ENCODE measurements at places on chromosomes 6 and 20.

GRCh38 chr6:165231177-165231576, 78.2 kb downstream of the C6orf118 start:
- DNase-seq = no peak

GRCh38 chr6:43940071-43940392, 170.0 kb downstream of the VEGFA start:
- DNase-seq = no peak

DNA sequence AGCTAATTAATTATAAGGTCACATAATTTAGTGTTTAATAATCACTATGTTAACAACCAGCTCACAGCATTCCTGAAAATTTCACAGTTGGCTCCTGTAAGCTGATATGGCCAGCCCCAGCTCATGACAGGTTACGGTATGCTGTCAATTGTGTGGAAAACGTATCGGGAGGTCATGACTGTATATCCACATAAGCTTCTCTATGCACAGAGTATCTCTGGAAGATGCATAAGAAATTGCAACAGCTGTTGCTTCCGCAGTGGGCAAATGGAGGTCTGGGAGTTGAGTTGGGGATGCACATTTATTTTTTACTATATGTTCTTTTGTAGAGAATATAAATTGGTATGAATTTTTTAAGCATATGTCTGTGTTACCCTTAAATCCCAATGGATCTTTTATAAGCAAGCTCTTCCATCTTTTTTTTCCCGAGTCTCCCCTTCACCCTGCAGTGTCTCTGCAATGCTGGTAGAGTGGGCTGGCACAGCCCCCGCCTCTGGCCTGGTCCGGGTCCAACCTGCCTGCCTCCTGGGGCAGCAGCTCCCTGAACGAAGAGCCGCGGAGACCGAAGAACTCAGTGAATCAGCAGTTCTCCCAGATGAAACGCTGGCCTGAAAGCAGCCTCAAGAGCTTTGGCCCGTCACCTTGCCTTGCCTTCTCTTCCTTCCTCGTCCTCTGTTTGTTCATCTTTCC, 139.9 kb upstream of the CDYL start:
- DNase-seq = no peak

DNA sequence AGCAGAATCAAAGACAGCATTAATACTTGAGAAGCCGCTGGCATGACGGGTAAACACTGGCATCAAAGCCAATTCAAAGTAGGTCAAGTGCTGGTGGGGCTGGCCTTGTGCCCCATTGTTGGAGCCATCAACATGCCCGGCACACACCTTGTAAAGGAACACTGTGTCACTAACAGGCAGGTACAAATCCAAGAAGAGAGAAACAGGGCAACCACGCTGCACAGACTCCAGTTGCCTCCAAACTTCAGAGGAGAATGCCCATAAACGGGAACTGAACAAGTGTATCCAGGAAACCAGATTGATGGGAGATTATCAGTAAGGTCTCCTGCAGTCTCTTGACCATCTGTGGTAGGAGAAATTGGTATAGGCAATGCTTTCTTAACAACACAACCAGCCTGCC, 127.0 kb upstream of the STXBP5 start:
- no peak for DNase-seq

DNA sequence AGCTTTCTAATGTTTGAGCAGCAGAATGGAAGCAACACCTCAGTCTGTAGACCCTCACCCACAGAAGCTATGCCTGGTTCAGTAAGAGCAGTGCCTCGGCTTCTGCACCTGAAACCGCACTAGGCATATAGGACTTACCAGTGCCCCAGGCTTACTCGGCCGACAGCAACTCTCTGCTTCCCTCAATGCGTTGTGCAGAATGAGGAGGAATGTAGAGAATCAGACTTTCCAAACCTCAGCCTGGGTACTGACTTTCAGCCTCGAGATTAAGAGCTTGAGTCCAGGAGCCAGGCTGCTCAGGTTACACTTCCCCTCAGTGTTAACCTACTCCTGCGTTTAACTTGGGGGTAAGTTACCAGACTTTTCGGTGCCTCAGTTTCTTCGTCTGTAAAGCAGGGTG, 8.6 kb downstream of the EYA2 start:
- DNase-seq = no peak

- DNase-seq = no peak
Observed at GRCh38 chr20:4912380-4913142, 88.7 kb downstream of the SLC23A2 start.

DNA sequence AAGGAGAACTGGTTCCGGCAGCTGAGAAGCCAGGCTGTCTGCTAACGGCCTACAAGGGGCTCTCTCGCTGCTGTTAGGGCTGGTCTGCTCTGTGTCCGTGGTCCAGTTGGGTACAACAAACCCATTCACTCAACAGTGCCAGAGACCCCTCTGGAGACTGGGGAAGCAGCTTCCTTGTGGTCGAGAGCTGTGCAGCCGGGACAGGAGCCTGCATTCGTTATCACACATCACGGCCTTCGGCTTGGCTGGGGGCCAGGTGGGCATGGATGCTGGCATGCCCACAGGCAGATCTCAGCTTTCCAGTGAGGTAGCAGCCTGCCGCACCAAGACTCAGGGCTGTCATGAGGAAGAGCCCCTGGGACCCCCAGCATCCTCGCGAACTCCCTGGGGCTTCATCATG, 124.7 kb downstream of the PREX1 start:
- DNase-seq = no peak

- DNase-seq = no peak
Observed at GRCh38 chr6:89792881-89793280, 26.7 kb downstream of the MDN1 start.

GRCh38 chr20:63461104-63461763, 11.2 kb downstream of the KCNQ2 start:
- no peak for DNase-seq

DNA sequence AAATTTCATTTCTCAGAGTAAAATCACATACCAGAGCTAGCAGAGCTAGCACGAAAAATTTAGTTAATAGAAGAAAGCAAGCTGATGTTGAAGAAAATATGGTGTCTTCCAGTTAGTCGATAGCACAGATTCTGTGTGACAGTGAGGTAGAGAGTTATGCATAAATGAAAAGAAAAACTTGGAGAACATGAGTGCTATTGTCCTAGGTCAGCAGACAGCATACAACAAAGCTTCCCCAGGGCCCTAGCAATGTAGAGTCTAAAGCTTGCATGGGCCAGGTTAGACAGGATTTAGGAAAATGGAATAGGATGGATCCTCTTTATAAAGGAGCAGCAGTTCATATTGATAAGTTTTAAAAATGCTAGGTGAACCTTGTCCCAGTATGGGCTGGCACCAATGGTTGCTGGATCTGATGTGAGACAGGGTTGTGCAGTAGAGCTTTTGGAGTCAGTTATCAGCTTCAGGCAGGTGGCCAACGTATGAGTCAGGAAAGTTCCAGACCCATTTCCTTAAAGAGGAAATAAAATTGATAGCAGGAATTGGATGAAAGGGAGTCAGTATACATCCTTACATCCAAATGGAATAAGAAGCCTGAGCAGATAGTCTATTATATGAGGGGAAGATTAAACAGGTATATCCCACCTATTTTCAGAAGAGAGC, 277.2 kb downstream of the FRK start:
- DNase-seq = no peak

GRCh38 chr20:14259689-14260088, 77.7 kb downstream of the FLRT3 start:
- DNase-seq = no peak

GRCh38 chr20:9838035-9838377, 870 bp downstream of the PAK5 start:
- DNase-seq = no peak

- DNase-seq = no peak
Observed at GRCh38 chr20:5748246-5748645, 2.0 kb upstream of the SHLD1 start.
